ENCODE measurements at places on chromosomes 1 and 21.

- no peak for DNase-seq
Observed at GRCh38 chr1:109474697-109475096, 8.4 kb downstream of the SYPL2 start.

GRCh38 chr1:1080951-1081310, 6.8 kb upstream of the RNF223 start:
- no peak for DNase-seq

- no peak for DNase-seq
Observed at GRCh38 chr1:238073991-238074390, 183.3 kb upstream of the ZP4 start.

DNA sequence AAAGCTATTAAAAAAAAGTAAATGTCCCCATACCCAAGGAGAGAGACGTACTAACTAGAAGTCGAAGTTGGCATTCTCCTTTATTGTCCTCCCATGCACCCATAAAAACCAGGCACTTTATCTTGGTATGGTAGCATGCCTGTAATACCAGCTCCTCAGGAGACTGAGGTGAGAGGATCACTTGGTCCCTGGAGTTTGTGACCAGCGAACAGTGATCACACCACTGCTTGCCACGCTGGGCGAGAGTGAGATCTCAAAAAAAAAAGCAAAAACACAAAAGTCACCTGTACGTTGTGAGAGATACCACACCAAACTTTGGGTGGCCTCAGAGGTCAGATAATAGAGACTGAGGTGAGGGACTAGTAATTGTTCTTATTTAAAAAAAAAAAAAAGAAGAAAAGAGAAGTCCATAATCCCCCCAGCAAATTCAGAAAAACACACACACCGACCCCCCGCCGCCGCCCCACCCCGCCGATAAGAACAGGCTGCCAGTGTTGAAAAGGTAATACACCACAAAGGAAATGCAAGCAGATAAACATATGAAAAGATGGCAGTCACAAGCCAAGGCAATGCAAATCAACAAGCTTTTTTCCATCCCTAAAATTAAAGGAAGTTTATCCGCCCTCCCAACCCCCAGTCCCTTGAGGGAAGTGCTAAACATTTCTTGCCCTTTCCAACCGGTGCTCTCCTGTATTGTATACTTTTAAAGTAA, 3.6 kb downstream of the L1TD1 start:
- DNase-seq: no peak

GRCh38 chr21:22728091-22728490, 1729.9 kb downstream of the NCAM2 start:
- DNase-seq: no peak

DNA sequence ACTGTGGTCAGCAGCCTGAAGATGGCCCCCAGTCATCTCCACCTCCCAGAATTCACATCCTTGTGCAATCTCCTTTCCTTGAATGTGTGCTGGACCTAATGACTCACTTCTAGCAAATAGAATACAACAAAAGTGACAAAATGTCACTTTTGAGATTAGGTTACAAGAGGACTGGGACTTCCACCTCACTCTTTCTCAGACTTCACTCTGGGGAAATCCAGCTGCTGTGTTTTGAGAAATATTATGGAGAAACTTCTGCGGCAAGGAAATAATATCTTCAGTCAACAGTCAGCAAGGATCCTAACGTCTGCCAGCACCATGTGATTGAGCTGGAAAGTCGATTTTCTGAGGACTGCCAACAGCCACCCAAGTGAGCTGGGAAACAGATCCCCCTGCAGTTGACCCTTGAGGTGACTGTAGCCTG, 70.5 kb upstream of the GADD45A start:
- peak; percentile 43 for DNase-seq

DNA sequence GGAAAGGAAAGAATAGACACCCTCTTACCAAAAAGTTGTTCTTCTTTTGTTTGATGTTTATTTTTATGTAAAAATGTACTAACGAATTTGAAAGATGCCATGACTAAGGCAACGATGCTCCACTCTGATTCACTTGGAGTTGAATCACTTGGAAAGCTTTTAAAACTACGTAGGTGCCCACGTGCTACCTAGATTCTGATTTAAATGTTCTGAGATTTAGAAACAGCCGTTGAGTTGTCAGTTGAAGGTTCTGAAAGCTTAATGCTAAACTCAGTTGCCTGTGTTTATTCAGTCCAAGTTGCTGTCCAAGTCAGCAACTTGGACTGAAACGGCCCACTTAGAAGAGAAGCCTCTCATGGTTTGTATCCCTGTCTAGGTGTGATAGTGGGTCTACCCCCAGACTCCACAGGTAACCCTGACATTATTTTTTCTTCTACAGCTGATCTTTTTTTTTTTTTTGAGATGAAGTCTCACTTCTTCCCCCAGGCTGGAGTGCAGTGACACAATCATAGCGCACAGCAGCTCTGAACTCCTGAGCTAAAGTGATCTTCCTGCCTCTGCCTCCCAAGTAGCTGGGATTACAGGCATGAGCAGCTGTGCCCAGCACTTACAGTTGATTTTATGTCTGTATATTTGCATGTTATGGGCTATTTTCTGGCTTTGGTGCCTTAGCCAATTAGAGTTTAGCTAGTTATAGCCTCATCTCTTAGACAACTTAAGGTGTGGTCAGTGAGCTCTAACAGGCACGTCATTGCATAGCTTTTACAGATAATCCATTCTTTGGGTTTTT, 1.4 kb upstream of the VAMP4 start:
- DNase-seq: peak; percentile 81

DNA sequence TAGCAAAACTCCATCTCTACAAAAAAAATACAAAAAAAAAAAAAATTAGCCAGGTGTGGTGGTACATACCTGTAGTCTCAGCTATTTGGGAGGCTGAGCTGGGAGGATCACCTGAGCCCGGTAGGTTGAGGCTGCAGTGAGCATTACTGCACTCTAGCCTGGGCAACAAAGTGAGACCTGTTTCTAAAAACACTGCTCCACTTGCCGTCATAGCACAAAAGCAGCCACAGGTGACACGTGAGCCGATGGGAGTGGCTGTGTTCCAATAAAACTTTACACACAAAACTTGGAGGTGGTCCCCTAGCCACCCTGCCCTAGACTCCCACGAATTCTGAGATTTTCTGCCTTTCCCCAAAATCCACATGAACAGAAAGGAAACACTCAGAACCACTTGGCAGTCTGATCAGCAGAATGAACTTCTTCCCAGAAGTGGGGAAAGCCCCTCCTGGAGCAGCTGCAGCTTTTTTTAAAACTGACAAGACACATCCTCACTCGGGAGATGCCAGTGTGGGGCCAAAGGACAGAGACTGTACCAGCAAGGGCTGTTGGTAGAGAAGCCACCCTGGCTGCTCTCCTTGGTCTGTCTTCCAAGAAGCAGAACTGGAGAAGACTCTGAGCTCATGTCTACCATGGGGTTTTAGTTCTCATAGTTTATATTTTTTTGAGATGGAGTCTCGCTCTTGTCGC, 23.3 kb downstream of the PLEKHM2 start:
- DNase-seq: no peak

DNA sequence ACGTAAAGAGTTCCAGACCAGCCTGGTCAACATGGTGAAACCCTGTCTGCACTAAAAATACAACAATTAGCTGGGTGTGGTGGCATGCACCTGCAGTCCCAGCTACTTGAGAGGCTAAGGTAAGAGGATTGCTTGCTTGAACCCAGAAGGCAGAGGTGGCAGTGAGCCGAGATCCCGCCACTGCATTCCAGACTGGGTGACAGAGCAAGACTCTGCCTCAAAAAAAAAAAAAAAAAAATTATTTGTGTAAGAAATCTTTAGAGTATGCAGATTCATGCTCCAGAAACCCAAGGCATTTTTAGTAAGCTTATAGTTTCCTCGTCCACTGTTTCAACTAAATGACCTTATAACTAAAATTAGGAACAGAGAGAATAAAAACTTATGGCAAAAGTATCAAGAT, 51.3 kb downstream of the ABL2 start:
- peak; percentile 36 for DNase-seq

DNA sequence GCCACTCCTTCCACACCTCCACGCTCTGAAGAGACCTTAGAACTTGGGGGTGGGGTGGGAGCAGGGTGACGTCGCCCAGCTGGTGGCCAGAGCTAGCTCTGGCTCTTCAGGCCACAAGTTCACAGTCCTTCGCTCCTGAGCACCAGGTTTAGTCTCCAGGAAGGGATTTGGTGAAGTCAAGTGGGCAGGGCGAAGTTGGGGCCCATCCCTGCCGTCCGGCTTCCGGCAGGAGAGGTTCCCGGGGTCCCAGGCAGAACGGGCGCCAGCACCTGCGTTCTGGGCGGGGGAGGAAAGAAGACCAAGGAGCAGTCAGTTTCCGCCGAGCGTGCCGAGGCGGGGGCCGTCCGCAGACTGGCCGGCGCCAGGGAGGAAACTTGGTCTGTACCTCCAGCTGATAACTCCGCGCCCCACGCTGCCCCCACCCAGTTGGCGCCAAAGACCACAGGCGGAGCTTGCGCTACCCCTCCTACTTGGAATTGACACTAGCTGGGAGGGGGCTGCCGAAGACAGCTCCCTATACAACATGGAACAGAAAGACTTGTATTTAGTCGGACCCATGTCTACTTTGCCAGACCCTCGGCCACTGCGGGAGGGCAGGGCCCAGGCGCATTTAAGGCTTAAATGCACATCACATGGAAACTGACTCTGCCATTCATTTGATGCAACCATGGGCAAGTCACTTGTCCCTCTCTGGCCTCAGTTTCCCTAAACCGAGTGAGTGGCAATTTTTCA, 995 bp downstream of the ID3 start:
- DNase-seq: peak; percentile 62

DNA sequence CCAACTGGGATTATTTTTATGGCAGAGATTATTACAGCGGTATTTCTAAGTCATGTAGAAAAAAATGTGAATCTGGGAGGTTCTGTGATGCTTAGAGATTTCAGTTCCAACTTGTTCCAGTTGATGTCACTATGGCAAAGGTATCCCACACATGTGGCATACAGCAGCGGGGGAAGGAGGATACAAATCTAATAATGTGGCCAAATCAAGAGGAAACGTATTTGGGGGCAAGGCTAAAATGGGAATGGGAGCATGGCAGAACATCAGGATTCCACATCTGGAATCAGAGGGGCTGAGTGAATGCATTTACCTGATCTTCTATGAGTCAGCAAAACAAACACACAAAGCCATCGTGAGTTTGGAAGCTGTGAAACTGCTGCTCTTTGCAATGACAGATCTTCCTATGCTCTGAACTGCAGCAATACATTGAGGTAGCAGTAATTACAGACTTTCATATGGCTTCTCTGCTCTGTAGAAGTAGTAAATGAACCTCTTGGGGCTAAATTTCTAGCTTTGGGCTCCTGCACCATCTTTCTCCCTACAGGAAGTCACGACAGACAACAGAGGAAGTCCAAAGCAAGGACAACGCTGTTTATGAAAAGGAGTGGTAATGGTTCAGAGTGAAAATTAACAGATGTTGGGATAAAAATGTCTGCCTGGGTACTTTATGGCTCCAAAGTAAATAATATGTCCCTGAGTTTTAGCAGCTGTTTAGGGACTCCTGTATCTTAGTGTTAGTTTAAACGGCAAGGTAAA, 55.5 kb downstream of the GABPA start:
- peak; percentile 70 for DNase-seq

DNA sequence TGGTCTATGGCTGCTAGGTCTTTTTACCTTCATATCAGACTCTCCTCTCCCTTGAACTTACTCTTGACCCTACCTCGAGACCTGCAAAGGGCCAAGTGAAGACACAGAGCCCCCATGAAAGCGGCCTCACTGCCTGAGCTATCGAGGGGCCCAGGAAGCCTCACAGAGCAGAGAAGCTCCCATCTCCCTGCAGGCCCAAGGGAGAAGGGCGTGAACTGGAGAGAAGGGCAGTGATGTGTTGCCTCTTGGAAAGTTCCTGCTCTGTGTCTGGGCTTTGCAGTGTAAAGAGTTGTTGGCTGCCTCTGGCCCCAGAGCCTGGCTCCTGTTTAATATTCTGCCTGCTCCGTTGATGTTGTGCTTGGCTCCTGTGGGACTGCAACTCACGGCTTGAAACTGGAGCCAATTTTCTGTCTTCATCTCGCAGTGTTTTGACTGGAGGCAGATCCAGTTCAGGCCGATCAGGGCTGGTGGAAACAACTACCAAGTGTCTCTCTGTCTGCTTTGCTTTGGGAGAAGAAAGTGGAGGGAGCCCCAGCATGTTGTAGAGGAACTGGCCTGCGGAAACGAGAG, 4.3 kb downstream of the SERTAD4 start:
- DNase-seq: peak; percentile 80

GRCh38 chr1:111222308-111223125, 5.0 kb upstream of the CHI3L2 start:
- DNase-seq: peak; percentile 85

DNA sequence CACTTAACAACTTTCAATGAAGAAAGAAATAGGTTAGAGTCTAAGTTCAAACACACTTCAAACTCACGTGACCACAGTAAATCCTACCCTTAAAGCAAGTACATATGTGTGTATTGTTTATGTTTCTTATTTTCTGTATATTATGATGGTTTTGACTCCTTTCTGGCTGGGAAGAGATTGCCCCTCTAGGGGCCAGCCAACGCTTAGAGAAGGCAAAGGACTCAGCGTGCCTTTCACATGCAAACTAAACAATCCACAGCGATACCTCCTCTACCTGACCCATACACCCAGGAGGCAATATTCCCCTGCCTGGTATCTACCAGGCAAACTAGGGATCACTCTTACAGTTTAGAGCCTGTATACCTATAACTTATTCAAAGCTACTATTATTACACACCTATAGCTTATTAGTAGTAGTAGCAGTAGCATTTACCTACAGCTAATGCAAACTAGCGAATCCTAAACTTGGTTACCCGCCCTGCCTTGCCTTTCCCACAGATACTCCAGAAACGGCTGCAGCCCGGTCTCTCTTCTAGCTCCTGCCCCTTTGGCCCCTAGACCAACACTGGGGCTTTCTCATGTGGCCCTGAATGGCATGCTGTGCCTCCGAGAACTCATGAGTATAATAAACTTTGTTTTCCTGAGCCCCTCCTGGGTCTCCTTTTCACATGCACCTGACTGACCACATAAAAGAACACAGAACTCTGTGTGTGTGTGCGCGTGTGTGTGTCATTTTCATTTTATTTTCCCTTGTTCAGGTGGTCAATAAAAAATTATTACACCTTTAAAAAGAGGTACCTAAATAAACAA, 14.0 kb downstream of the NRIP1 start:
- DNase-seq: no peak

- peak; percentile 38 for DNase-seq
Observed at GRCh38 chr1:84688463-84689061, 1.7 kb downstream of the SSX2IP start.

GRCh38 chr1:205630241-205630640, 1.6 kb downstream of the ELK4 start:
- peak; percentile 66 for DNase-seq

DNA sequence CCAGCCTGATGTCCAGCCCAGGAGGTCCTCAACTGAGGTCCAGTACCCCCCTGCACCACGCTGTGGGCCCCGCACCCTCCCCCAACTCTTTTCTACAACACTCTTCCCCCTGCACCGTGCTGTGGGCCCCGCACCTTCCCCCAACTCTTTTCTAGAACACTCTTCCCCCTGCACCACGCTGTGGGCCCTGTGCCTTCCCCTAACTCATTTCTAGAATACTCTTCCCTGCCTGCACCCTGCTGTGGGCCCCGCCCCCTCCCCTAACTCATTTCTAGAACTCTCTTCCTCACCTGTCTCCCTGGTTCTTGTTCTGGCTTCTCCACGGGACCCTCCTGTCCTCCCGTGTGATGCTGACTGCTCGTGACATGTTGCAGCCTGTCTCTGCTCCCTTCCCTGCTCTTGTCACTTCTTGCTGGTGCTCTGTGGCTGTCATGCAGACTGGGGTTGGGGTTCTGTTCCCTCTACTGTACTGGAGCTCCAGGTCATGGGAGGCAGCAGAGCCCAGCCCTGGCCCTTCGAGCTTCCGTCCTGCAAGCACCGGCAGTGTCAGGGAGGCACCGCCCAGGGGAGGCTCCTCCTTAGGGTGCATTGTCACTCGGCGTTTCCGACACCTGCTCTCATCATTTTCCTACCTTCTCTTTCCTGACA, 160.1 kb upstream of the COL6A1 start:
- no peak for DNase-seq

GRCh38 chr1:228068359-228068758, 14.1 kb upstream of the ARF1 start:
- no peak for DNase-seq
